ENCODE measurements at places on chromosomes 4 and X.

DNA sequence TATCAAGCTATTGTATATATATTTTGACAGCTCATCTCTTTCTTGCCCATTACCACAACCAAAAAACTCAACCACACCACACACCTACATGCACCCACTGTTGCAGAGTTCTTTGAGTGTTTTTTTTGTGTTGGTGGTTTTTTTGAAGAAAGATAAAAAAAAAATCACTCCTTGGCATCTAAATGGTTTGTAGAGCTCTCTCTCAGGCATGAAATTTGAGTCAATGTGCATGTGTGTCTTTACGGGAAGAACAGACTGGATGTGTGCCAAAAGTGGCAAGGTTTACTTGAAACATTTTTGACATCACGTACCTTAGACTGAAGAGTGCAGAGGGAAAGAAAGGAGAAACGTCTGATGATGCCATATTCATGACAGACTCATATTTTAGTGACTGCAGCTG is 154.2 kb downstream of the FHIP1A start:
- no peak for DNase-seq

- DNase-seq: no peak
These were observed 92.3 kb downstream of the PRDM5 start for GRCh38 chr4:120830204-120830603.

GRCh38 chr4:151691639-151692442 is 69.0 kb downstream of the GATB start:
- DNase-seq: no peak

- peak; percentile 13 for DNase-seq
These were observed 28.1 kb downstream of the MCUB start for GRCh38 chr4:109588176-109588575.

All from CD4-positive, alpha-beta T cell treated with Interleukin-12 subunit alpha and Interleukin-12 subunit beta, for 1 hour (primary cell).